ENCODE measurements at places on chromosomes 13 and 19.

GRCh38 chr13:88648598-88649373 is 977.6 kb downstream of the SLITRK5 start:
- no peak for DNase-seq

DNA sequence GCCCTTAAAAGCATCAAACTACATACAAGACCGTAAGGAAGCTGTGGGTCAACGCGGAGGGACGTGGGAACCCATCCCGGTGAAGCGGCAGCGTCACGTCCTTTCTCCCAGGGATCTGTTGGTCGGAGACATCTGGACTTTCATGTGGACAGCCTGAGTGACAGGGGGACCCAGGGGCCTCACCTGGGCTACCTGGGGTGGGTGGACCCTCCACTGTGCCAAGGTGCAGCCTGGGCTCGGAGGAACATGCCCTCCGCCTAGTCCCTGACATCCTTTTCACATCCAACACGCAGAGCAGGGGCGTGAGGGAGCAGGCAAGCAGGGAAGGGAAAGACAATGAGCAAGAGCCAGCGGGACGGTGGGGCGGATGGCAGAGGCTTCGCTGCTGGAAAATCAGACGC is 13.8 kb upstream of the GARIN5A start:
- no peak for DNase-seq

GRCh38 chr13:73984949-73985691 is 149.1 kb downstream of the KLF12 start:
- peak; percentile 23 for DNase-seq

- no peak for DNase-seq
Observed at GRCh38 chr19:55643887-55644176, 383 bp downstream of the ZNF581 start.

GRCh38 chr19:44512326-44513298 is 12.3 kb upstream of the ZNF180 start:
- peak; percentile 12 for DNase-seq
